Activated T-cell treated with anti-CD3 and anti-CD28 coated beads, Interleukin-2, amount 50 U/mL, for 48 hours (primary cell): ENCODE measurements at places on chromosomes 3 and 15.
A peak's percentile ranks its signal among the peaks of the same experiment; 100 is the strongest.

- DNase-seq, result no peak
Measured at GRCh38 chr3:187665764-187666402, 4.3 kb downstream of the SST start.

- DNase-seq, result no peak
Measured at GRCh38 chr15:57545995-57546394, 45.7 kb upstream of the MYZAP start.

DNA sequence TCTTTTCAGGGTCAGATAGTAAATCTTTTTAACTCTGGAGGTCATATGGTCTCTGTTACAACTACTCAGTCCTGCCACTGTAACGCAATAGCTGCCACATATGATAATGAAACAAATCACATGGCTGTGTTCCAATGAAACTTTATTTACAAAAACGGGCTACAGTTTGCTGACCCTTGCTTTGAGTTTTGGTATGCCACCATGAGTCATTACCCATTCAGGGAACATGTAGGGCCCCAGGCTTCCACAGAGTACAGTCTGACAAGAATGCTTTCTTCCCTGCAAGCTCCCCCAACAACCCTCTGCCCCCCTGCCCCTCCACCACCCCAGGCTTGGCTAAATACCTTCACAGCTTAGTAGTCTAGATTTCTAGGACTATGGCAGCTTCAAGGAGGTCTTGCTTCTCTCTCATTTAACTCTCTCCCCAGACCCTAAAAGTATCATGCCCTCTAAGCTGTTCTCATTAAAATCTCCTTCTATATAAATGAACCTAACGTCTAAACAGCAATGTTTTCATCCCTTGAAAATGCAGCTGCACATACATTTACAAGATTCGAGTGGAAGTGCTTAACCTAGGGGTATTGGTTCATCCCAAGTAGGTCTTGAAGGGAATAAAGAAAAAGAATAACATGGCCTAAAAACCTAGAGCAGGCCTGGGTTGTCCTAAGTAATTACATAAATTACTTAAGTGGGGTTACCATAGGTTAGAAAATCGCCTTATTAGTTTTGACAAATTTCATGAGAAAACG is 117.8 kb upstream of the PRICKLE2 start:
- no peak for DNase-seq

DNA sequence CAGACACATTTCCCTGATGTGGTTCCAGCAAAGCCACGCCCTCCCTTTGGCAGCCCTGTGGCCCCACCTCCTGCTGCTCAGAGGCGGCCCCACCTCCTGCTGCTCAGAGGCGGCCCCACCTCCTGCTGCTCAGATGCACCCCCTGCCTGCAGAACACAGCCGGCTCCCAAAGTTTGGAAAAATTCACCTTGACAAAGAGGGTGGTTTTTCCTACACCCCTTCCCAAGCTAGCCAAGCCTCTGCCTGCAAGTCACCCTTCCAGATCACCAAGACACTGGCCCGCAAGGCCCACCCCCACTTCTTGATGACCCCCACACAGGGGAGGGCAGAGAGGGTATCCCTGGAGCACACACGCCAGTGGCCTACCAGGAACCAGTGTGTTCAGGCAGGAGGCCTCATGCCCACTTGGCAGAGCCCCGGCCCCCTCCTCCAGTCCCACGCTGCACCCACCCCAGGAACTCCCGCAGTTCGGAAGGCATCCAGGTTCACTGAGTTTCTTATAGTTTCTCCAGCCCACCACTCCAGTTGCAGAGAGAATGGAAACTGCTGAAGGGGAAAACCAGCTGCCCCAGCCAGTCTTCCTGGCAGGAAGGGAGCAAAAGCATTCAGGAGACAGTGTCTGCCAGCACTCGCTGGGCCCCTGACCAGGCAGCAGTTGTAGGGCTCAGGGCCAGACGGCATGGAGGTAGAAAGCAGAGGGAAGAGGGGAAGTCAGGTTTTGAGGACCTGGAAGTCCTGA is 2.3 kb upstream of the HAPLN3 start:
- peak; percentile 76 for DNase-seq

DNA sequence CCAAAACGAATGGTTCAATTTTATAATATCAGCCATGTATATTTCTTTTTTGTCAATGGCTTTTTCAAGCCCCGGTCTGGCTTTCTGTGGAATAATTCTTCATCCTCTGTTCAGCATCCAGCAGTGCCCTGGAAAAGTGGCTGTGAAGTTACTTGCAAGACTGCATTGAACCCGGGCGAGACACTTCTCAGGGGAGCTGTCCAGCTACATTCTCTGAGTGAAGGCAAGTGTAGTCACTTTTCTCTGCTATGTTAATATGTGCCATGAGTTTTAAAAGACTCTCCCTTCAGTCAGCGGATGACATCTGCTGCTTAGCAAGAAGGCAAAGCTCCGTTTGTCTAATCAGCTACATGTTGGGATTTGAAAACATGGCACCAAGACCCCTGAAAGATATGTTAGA is 81.3 kb upstream of the RGMA start:
- DNase-seq, result no peak

GRCh38 chr3:101640256-101640655 is 36.7 kb downstream of the ZBTB11 start:
- DNase-seq, result no peak
